ENCODE measurements at places on chromosomes 12 and 14.

GRCh38 chr12:92080911-92081285 is 64.7 kb downstream of the BTG1 start:
- no peak for DNase-seq

- no peak for DNase-seq
Measured at GRCh38 chr12:106790020-106790419, 15.5 kb downstream of the RIC8B start.

DNA sequence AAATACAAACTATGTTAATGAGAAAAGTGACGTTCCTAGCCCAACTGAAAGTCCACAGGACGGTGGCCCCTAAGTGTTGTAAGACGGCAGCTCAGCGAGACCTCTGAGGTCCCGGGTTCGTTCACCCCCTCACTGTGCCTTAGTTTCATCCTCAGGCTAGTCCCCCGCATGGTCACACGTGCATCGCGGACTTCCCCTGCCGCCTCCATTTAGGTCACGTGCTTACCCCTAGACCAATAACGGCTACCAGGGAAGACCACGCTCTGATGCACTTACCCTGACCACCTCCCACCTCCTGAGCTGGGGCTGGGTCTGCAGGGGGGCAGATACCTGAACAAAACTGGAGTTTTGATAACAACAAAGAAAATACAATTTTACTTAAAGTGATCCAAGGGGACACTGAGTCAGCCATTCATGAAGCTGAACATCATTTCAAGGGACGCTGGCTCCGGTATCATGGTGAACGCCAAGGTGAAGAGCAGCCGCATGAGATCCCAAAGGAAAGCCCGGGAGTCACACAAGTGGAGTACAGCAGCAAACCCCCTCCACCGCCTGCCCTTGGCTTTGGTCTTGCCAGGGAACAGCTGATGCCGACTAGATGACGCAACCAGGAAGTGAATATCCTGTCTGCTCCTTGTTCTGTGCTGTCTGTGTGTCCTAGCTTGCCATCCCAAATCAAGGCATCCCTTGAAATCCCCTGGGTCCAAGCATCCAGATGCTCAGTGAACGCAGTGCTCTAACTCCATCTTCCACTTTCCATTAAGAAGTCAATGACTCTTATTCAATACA is 274.1 kb downstream of the PCNX1 start:
- DNase-seq, result no peak

- DNase-seq, result no peak
Measured at GRCh38 chr12:93379326-93379980, 1.7 kb downstream of the NUDT4 start.

DNA sequence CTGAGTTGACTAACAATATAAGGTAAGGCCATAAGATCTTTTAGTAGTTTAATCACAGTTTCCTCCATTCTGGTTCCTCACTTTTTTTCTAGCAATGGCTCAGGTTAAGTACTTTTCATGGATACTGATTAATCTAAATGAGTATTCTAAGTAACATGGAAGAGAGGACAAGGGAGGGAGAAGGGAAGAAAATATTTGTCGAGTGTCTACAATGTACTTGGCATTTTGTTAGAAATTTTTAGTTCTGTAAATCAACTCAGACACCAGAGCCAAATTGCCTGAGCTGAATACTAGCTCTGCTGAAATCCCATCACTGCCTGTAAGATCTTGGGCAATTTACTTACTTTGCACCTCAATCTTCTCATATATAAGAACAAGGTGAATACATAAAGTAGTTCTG is 20.2 kb downstream of the RERG start:
- no peak for DNase-seq

DNA sequence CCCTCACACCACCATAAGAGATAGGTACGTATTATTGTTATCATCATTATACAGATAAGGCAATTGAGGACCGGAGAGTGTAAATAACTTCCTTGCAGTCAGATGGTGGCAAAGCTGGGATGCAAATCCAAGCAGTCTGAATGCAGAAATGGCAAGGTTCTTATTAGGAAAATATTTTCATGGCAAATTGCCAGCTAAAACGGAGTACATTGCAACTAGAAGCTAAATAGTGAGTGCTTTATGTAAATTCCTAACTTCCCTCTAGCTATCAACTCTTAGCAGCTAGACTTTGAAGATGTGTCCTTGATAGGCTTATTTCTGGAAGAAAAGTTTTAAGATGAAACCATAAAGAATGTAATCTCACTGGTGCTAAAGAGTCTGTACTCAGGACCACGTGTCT is 323.9 kb upstream of the DIO2 start:
- DNase-seq, result no peak

GRCh38 chr14:24362241-24362960 is 5.6 kb upstream of the NFATC4 start:
- no peak for DNase-seq

- DNase-seq, result no peak
Measured at GRCh38 chr12:1912580-1913376, 5.7 kb downstream of the CACNA2D4 start.

GRCh38 chr12:118821386-118821925 is 159.9 kb upstream of the SRRM4 start:
- DNase-seq, result no peak

DNA sequence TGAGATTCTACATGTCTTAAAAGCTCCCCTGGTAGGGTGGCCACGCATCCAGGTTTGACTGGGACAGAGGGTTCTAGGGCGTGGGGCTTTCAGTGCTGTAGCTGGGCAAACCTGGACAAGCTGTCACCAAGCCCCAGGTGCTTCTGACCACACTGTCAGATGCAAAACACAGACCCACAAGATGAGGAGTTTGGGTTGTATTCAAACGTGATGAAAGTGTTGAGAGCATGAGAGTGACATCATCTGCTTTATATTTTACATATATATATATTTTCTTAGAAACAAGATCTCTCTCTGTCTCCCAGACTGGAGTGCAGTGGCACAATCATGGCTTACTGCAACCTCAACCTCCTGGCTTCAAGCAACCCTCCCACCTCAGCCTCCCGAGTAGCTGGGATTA is 210.1 kb downstream of the DPF3 start:
- no peak for DNase-seq

- DNase-seq, result no peak
Measured at GRCh38 chr14:44279357-44279756, 227.7 kb downstream of the FSCB start.

DNA sequence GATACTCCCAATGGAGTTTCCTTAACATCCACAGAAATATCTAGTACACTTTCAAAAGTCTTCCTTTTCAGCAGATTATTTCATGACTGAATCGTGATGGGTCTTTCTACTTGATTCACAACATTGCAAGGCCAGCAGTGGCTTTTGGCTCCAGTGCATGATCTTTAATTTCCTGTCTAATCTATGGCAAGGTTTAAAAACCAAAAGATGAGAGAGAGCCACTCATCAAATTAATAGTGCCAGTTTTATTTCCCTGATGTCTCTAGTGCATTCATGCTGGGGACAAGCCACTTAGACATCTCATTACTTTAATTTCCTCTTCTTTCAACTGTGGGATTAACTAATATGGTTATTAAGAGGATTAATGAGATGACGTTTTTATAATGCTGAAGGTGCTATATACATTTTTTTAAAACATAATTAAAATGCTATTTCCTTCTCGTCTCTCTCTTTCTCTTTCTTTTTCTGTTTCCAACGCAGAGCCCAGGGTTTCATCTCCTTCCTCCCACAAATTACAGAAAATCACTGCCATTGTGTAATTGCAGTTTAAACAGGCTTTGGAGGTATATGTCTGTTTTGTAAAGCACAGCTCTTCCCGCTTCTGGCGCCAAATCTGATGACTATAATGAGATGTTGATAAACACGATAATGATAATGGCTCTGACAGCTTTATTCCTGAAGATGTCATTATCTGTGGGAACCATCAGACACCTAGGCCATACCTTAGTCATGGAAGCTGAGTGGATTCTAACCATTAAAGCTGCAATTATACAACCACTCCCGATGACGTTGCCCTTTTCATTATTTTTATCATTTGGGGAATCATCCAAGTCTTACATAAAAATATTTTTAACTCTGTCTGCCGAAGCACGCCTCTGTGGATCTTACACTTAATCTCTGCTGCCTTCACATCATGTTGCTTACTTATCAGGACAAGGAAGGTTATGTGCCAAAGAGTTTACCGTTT is 103.1 kb upstream of the PPM1H start:
- DNase-seq, result no peak

GRCh38 chr14:85625925-85626585 is 96.1 kb downstream of the FLRT2 start:
- no peak for DNase-seq

GRCh38 chr12:53948650-53949593 is 5.8 kb upstream of the HOXC12 start:
- DNase-seq, result no peak

- no peak for DNase-seq
Measured at GRCh38 chr12:121565076-121565475, 15.7 kb downstream of the KDM2B start.

- no peak for DNase-seq
Measured at GRCh38 chr14:47526591-47527244, 148.7 kb downstream of the MDGA2 start.

DNA sequence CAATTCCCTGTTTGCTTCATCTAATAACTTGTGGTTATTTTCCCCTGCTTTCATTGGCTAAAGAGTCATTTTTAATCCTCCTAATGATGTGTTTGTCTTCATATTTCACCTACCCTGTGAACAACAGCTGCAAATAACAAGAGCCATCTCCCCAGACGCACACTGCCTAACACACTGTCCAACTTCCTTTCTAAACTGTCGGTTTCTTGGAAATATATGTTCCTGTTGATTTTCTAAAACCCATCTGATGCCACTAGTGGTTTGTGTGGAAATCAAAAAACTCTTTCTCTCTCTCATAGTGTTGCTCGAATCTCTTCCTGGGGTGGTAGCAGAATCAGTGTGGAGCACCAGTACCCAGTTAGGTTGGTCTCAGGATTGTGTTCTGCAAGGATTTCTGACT is 226.9 kb downstream of the EPS8 start:
- no peak for DNase-seq

- DNase-seq, result no peak
Measured at GRCh38 chr12:121838126-121838525, 20.5 kb downstream of the HPD start.

- peak; percentile 14 for DNase-seq
Measured at GRCh38 chr14:51738754-51739153, 87.0 kb downstream of the FRMD6 start.

- DNase-seq, result no peak
Measured at GRCh38 chr12:80582431-80582830, 125.0 kb upstream of the MYF6 start.

DNA sequence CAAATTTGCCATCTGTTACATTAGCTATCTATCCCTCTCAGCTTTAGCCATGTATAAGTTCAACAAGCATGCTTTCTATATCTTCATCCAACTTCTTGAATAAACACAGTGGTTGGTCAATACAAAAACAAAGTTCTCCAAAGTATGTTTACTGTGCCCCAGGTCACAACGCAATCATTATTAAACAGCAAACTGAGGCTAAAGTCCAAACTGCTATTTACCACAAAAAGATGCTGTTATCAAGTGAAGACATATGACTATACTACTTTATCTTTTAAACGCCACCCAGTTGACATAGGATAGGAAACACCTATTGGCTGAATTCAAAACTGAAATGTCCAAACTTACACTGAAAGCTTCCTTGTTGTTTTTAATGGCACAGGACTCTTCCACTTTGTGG is 11.7 kb downstream of the ZCCHC8 start:
- no peak for DNase-seq

DNA sequence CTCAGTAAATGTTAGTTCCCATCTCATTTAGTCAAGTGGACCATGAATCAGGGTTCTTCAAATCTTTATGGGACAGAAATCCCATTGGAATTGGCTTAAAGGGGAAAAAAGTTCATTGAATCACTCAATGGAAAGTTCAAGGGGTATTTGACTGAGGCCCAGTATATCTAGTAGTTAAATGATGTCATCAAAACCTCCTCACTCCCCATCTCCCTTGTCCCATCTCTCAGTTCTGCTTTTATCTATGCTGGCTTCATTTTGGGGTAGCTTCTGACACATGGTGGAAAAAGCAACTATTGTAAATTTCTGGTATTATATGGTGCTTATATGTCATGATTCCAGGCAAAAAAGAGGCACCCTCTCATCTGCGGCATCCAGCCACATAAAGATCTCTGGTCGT is 51.9 kb downstream of the DAAM1 start:
- DNase-seq, result no peak

DNA sequence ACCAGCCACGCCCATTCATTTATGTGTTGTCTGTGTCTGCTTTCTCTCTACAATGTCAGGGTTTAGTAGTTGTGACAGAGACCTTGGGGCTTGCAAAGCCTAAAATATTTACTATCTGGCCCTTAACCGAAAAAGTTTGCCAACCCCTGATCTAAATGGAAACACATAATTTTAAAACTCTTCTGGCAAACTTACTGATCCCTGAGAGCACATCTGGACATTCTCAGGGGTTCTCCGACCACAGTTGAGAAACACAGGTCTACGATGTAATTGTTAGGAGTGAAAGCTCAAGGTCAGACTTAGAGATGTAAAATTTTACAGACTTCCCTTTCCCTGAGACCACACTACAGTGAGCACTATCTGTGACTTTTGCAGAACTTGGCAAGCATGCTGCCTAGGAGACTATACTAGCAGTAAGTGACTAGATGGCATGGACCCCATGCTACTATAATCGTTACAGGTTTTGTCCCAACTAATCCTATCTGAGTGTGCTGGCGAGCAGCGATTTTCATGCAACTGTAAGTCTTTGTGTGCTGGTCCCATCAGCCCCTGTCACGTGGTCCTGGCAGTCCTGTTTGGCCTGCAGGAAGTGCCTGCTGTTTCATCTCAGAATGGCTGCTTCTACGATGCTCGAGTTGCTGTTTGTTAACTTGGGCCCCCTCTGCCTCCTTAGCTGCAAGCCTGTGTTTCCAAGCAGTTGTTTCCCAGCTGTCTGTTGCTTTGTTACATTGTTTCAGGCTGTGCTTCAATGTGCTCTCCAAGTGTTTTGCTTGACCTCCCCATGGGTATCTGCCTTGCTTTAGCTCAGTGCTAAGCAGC is 21.6 kb downstream of the TMTC2 start:
- DNase-seq, result no peak

GRCh38 chr12:128449146-128449894 is 182.3 kb downstream of the TMEM132C start:
- no peak for DNase-seq

DNA sequence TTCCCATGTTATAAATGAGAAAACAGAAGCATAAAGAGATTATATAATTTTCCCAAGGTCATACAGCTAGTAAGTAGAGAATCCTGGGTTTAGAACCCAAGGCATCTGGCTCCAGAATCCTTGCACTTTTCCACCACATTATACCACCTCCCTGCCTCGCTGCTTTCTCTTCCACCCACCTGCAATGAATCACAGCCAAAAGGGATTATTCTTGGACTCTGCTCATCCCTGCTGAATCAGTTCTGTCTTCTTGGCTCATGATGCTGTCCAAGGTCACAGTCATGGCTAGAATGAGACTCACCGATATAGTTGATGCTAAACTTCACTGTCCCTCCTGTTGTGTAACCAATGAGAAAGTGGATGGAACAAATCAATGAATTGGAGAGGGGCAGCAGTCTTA is 356.6 kb downstream of the FUT8 start:
- DNase-seq, result no peak

DNA sequence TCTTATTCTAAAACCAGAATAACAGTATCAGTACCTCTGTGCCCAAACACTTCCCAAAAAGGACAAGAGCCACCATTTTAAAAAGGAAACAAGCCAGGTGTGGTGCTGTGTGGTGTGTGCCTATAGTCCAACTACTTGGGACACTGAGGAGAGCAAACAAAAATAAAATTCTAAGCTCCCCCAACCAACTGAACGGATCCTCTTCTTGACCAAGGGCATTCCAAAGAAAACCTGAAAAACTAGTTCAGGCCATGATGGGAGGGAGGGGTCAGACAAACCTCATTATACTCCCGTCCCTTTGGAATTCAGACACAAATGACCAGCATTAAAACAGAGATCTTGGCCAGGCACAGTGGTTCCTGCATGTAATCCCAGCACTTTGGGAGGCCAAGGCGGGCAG is 20.5 kb downstream of the SLC11A2 start:
- no peak for DNase-seq

Measured in GM19239 (cell line).